ENCODE measurements at places on chromosomes 2 and 18. TPM values are rescaled to one million over a fixed set of nuclear protein-coding genes. Genes with fewer than 3 reads are reported as not detected.
A peak's percentile ranks its signal among the peaks of the same experiment; 100 is the strongest.

DNA sequence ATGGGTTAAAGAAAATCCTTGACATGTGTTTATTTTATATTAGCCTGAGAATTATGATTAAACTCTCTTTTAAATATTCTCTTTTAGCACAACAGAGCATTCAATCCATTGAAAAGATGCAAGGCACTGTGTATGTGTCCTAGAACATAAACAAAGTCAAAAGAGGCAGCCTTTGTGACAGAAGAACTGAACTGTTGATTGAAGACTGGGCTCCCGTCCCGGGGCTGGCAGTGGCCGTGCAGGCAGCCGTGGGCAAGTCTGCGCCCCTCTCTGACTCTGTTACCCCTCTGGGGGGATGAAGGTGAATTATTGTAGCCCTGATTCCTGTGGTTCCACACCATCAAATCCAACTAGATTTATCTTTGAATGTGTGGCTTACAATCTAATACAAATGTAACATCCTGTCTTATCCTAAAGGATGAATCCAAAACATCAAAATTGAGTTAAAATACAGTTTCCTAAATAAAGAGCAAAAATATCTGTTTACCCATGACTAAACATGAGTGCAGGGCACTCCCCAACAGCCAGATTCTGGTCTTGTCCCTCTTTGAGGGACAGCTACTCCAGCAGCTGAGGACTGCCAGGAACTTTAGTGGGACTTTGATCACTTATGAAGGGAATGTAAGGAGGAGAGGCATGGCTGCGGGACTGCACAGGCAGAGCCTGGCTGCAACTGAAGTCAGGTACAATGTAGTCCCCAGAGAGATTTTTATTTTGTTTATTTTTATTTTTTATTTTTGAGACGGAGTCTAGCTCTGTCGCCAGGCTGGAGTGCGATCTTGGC lies 37.3 kb upstream of the SH3BP4 start:
- H3K4me3 ChIP-seq: no peak overlapping the region
- H3K4me1 ChIP-seq: no peaks in the 10 kb centered on the region
- H3K36me3 ChIP-seq: no peaks in the 10 kb centered on the region
- peaks cover 6% of the 10 kb centered on the region for H3K27me3 ChIP-seq

DNA sequence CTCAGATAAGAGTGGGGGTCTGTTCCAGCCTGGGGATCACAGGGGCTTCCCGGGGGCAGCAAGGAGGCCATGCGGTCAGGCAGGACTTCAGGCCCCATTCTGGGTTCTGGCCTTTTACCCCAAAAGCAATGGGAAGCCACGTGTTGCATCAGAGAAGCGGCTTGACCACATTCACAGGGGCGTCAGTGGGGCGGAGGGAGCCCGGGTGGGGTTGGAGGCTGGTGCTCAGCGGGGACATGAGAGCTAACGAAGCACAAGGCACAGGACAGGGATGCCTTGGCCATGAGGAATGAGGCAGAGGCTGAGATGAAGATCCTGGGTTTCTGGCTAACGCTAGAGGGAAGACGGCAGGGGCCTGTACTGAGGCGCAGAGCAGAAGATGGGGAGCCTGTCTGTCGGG lies 6.1 kb downstream of the HJURP start:
- no peak for DNase-seq
- no peaks in the 10 kb centered on the region for H3K27me3 ChIP-seq
- H3K27ac ChIP-seq: no peak overlapping the region
- peaks cover 94% of the 10 kb centered on the region for H3K36me3 ChIP-seq
- H3K4me3 ChIP-seq: no peak overlapping the region
- H3K4me1 ChIP-seq: peaks cover 11% of the 10 kb centered on the region

DNA sequence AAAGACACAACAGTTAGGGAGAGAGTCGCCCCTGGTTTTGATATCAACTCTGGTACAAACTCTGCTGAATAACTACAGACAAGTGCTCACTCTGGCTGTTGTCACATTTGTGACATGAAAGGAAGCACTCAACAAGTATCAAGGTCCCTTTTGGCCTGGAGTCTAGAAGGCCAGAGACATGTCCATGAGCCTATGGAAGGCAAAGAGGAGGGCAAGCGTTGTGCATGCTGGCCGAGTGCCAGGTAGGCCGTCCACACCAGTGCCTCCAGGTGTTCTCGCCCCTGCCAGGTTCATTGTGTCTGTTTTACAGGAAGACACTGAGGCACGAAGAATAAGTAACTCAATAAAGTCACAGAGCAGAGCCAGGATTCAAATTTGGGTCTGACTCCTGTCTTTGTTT lies 21.1 kb downstream of the ILKAP start:
- H3K36me3 ChIP-seq: peaks cover 81% of the 10 kb centered on the region
- H3K4me3 ChIP-seq: no peak overlapping the region
- peaks cover 3% of the 10 kb centered on the region for H3K4me1 ChIP-seq
- H3K27me3 ChIP-seq: no peaks in the 10 kb centered on the region

- H3K4me1 ChIP-seq: no peaks in the 10 kb centered on the region
- H3K27me3 ChIP-seq: no peaks in the 10 kb centered on the region
- H3K4me3 ChIP-seq: no peak overlapping the region
- H3K36me3 ChIP-seq: no peaks in the 10 kb centered on the region
- no peak overlapping the region for H3K27ac ChIP-seq
Measured at GRCh38 chr2:159065891-159066290, 97.5 kb downstream of the TANC1 start.

- no peaks in the 10 kb centered on the region for H3K36me3 ChIP-seq
- H3K4me3 ChIP-seq: no peak overlapping the region
- no peaks in the 10 kb centered on the region for H3K4me1 ChIP-seq
- no peak overlapping the region for H3K27ac ChIP-seq
Measured at GRCh38 chr18:10100196-10100595, 186.4 kb downstream of the VAPA start.

- DNase-seq: no peak
- peaks cover 15% of the 10 kb centered on the region for H3K27me3 ChIP-seq
- H3K36me3 ChIP-seq: no peaks in the 10 kb centered on the region
- no peaks in the 10 kb centered on the region for H3K4me1 ChIP-seq
Measured at GRCh38 chr18:63930773-63931354, 18.2 kb upstream of the HMSD start.

DNA sequence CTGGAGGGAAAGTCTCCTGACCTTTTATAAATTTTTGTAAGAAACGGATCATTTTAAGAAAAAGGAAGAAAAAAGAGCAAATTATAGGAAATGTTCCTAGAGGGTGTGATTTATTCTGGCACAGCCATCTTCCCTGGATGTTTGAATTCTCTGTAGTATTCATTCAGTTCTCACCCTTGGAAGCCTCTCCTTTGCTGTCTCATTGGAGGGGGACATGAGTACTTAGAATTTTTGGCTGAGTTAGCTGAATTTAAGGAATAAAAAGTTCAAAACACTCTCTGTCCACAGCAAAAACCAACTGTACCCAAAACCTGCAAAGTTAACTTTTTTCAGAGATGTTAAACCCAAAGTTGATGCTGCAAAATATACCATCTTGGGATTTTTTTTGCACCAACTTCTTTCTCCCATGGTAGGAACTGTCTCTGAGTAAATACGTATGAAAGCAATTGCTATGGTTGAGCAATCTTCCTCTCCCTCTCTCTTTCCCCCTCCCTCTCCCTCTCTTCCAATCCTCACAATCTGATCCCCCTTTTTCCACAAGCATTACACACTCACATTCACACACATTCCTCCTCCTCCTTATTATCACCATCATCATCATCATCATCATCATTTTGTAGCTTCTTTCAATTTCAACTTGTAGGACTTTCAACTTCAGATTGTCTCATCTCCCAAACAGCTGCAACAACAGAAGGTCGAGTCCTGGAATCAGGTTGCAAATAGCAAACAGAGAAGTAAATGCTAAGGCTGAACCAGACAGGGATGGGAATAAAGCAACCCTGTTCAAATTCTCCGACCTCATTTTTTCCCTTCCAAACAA lies 183.7 kb downstream of the GFPT1 start:
- no peak overlapping the region for H3K27ac ChIP-seq
- peaks cover 9% of the 10 kb centered on the region for H3K27me3 ChIP-seq
- H3K36me3 ChIP-seq: no peaks in the 10 kb centered on the region
- H3K4me1 ChIP-seq: no peaks in the 10 kb centered on the region
- no peak overlapping the region for H3K4me3 ChIP-seq

DNA sequence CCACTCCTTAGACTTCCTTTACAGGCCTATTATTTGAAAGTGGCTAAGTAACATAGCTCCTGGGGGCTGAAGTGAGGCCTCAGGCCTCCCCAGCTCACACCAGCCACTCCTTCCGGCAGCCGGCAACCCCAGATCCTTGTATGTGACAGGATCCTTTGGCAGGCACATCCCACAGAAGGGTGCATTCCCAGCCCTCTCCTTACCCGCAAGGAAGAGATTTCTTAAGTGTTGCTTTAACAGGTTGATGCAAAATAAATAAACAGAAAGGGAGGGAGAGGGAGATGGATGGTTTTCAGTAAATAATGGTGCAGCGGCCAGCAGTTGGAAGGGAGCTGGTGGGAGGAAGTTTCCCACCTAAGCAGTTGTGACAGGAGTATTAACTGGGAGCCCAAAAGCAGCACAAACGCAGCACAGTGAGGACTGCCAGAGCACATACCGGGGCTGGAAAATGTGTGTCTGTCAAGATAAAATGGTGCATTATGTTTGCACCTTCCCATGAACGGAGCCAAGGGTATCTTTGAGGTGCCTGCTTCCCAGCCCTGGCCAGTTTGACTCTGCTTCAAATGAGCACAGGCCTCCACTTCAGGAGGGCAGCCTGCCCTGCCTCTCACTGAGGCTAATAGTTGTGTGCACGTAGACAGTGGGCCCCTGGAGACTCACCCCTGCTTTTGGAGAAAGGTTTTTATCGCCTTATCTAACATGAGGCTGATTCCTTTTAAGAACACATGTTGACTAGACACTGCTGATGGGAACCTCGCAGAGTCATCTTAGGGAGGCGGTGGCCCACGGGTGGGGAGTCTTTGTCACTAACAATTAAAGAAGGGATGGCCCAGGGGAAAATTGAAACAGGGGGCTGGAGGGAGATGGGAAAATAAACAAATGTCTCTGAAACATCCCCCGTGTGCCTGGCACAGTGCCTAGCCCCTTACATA lies 32.8 kb downstream of the NRP2 start:
- no peak overlapping the region for H3K4me3 ChIP-seq
- H3K27me3 ChIP-seq: peaks cover 2% of the 10 kb centered on the region
- peak overlapping the region; percentile 6 for H3K27ac ChIP-seq
- no peaks in the 10 kb centered on the region for H3K36me3 ChIP-seq
- H3K4me1 ChIP-seq: peaks cover 13% of the 10 kb centered on the region

DNA sequence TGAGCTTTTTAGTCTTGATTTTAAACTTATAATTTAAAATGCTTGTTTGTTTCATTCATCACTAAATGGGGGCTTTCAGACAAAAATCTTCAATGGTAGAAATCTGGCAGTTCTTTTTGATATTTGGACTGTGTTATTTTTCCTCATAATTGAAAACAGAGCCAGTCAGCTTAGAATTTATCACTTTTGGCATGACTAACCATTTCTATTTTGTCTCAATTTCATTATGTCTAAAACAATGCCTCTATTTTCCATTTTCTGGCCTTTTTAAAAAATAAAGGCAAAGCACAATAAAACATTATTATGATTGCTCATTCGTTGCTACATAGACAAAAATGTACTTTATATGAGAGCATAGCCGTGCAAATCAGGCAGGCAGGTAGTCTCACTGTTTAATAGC lies 434.5 kb downstream of the XIRP2 start:
- no peaks in the 10 kb centered on the region for H3K36me3 ChIP-seq
- no peaks in the 10 kb centered on the region for H3K27me3 ChIP-seq
- H3K4me1 ChIP-seq: no peaks in the 10 kb centered on the region
- no peak for DNase-seq
- H3K4me3 ChIP-seq: no peak overlapping the region
- no peak overlapping the region for H3K27ac ChIP-seq

GRCh38 chr2:157931542-157931941 lies 55.4 kb upstream of the ACVR1 start:
- no peaks in the 10 kb centered on the region for H3K27me3 ChIP-seq
- H3K4me3 ChIP-seq: no peak overlapping the region
- no peak for DNase-seq
- no peak overlapping the region for H3K27ac ChIP-seq
- H3K36me3 ChIP-seq: no peaks in the 10 kb centered on the region
- H3K4me1 ChIP-seq: peaks cover 10% of the 10 kb centered on the region

- no peaks in the 10 kb centered on the region for H3K36me3 ChIP-seq
- H3K4me1 ChIP-seq: no peaks in the 10 kb centered on the region
- no peak for DNase-seq
- no peak overlapping the region for H3K27ac ChIP-seq
- H3K27me3 ChIP-seq: no peaks in the 10 kb centered on the region
Measured at GRCh38 chr2:129296806-129297205, 682.7 kb upstream of the RAB6C start.

Gene SNORC
- total RNA-seq: 0.87 TPM

Gene ITGB6
- not detected for total RNA-seq

Gene IL18RAP
- total RNA-seq: 6.8 TPM

Gene NR4A2
- 19.1 TPM for total RNA-seq

Data from activated CD4-positive, alpha-beta T cell treated with anti-CD3 and anti-CD28 coated beads for 36 hours (primary cell).